ENCODE measurements at places on chromosomes 13 and 19.

- DNase-seq, result no peak
Measured at GRCh38 chr13:102721800-102722231, 27.0 kb upstream of the METTL21C start.

GRCh38 chr13:38176664-38177063, 173.0 kb upstream of the UFM1 start:
- DNase-seq, result no peak

GRCh38 chr13:51147732-51148131, 36.7 kb upstream of the C13orf42 start:
- DNase-seq, result no peak

GRCh38 chr13:103762523-103762922, 696.3 kb upstream of the SLC10A2 start:
- DNase-seq, result no peak

- no peak for DNase-seq
Measured at GRCh38 chr19:13989487-13989886, 16.6 kb downstream of the RFX1 start.

DNA sequence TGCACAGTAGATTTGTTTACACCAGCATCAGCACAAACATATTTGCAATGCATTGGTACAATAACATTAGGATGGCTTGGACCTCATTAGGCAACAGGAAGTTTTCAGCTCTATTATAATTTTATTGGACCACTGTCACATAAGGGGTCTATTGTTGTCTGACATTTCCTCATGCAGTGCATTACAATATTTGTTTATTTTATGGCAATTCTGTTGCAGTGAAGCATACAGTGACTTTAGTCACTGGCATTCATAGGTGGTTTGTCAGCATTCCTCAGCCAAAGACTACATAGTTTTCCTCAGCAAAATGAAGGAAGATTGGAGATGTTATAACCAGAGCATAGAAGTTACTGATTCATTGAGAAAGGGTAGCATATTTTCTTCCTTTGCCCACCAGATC, 1732.9 kb downstream of the PCDH9 start:
- DNase-seq, result no peak

GRCh38 chr13:106423530-106423929, 111.9 kb downstream of the EFNB2 start:
- no peak for DNase-seq

- no peak for DNase-seq
Measured at GRCh38 chr19:28497137-28497536, 715.8 kb downstream of the UQCRFS1 start.

DNA sequence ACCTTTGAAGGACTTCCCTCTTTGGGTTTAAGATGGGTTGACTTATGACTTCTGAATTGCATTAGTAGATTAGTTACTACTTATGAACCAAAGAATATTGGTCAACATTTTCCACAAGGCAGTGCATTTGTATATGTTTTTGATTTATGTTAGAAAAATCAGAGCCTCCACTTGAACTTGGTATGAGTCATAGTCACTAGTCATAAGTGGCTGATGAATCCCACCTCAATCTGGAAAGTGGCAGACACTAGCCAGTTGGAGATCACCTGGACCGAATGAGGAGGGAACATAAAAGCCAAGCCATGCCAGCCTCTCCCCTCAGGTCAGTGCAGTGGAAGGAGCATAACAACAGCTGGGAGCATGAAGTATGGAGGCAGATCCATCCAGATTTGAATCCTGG, 39.3 kb upstream of the SPART start:
- no peak for DNase-seq
